ENCODE measurements at places on chromosomes 4 and X.

GRCh38 chrX:119706616-119707015 lies 13.6 kb upstream of the SEPTIN6 start:
- no peak for DNase-seq

GRCh38 chrX:13001961-13002671 lies 27.2 kb downstream of the TMSB4X start:
- DNase-seq: no peak

DNA sequence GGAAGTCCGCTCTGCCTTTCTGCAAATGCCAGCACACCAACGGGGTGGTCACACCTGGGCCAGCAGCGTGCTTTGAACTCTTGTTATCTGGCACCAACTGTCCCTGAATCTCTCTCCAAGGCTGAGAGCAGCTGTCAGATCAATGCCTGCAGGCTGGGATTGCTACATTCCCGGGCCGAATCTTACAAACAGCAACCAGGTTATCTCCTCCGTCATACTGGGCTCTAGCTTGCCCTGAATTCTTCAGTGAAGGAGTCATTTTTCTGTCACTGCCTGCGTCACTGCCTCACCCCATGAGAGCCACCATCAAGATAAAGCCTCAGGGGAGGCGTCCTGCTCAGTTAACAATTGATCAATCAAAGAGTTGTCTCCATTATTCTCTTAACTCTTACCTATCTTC lies 329.4 kb upstream of the PPARGC1A start:
- DNase-seq: no peak

- DNase-seq: no peak
These were observed 992.3 kb downstream of the STPG2 start for GRCh38 chr4:97150966-97151365.

DNA sequence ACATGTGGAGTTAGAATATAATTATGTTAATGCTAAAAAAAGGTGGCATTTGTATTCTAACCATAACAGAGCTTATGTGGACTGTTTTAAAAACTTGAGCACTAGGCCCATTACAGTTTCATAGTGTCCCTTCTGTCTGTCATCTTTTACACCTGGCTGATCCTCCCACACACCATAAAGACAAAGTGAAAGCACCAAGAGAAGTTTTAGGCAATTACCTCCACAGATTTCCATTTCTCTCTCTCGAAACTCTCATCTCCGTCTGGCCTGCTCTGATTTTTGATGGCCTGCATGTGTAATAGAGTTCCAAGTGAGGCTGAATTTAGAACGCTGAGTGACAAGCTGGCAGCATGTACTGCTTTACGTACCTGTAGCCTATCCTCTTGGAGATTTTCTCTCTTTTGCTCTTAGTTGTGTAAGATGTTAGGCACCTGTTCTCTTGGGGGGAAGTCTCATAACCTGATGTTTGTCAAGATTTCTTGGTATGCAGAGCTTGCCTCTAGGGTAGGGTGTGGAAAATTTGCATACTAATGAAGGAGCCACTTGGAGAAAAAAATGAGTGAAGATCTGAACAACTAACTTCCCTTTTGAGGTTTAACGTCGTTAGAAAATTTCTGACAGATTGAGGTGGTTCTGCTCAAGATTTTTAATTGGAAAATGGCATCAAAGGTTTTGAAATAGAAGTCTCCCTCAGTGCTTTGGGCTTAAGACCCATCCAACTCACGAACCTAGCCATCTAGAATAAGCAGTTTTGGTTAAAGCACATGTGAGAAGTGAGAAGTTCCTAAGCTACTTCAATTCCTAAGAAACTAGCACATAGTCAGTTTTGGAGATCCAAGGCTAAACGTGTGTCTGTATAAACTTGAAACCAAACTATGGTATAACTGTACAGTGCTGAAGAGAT lies 57.6 kb upstream of the RAP1GDS1 start:
- DNase-seq: no peak

- DNase-seq: no peak
These were observed 600 bp downstream of the BEX4 start for GRCh38 chrX:103215425-103215991.

GRCh38 chrX:75132672-75133071 lies 23.4 kb downstream of the ABCB7 start:
- DNase-seq: no peak

DNA sequence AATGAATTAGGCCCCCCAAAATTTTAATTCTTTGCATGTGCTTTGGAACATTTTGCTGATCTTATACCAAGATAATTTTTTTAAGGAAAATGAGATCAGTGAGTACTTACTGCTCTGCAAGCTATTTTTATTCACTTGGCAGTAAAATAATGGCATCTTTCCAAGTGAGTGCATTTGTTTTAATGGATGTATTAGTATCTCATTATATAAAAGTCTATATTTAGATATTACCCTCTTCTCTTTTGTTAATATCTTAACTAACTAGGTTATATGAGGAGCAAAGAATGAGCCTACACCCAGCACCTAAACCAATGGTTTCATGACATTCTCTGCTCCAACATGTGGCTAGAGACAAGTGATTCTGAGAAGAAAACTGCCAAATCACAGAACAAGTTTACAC lies 21.1 kb upstream of the ARAF start:
- DNase-seq: no peak

DNA sequence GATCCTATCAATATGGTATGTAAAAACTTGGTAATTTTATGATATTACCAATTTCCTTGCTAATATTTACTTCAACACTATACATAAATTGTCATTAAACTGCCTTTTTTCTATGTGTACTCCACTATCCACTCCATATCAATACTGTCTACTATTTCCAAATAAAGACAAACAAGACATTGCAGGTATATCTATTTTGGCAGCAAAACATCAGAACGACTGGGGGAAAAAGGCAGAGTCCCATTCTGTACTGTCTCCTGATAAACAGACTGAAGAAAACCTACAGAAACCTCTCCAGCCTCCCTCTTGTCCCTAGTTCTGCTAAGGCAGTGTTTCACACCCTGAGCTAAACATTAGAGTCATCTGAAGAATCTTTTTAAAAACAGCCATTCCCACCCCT lies 96.6 kb downstream of the ATRX start:
- no peak for DNase-seq

DNA sequence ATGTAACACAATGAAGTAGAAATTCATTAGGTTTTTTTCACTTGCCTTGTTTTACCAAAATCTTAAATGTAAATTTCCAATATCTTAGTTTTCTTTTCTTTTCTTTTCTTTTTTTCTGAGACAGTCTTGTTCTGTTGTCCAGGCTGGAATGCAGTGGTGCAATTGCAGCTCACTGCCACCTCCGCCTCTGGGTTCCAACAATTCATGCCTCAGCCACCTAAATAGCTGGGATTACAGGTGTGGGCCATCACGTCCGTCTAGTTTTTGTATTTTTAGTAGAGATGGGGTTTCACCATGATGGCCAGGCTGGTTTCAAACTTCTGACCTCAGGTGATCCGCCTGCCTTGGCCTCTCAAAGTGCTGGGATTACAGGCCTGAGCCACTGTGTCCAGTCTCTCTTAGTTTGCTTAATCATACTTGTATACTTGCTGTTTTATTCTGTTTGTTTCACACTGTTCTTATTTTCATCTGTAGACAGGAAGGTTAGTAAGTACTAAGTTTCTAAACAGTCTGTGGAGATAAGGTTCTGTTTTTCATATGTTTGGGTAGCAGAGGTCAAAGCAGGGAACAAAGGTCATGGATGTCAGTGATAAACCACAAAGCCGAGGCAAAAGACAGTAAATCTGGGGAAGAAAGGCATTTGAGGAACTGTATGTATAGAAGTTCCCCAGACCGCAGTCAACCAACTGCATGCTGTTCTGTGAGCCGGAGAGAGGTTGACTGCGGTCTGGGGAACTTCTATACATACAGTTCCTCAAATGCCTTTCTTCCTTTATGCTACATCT lies 129.1 kb downstream of the CBR4 start:
- DNase-seq: no peak

- DNase-seq: no peak
These were observed 46.8 kb downstream of the CRLF2 start for GRCh38 chrX:1165535-1166196.

- no peak for DNase-seq
These were observed 61.9 kb downstream of the DDIT4L start for GRCh38 chr4:100128338-100128737.

GRCh38 chr4:109094056-109094455 lies 208.4 kb downstream of the COL25A1 start:
- no peak for DNase-seq

- no peak for DNase-seq
These were observed 112.9 kb upstream of the PJA1 start for GRCh38 chrX:69278031-69278687.

DNA sequence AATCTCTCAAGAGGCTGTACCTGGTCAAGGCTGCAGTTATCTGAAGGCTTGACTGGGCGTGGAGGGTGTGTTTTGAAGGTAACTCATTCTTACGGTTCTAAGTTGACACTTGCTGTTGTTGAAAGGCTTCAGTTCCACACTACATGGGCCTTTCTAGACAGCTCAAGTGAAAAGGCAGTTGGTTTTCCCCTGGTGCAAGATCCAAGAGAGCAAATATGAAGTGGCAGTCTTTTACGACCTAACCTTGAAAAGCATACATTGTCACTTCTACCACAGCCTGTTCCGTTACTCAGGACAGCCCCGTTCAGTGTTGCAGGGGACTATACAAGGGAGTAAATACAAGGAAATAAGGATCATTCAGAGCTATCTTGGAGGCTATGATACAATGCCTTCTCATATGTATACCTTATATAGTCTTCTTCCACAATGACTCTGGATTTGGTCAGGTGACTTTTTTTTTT lies 46.2 kb downstream of the PDS5A start:
- DNase-seq: no peak

- no peak for DNase-seq
These were observed 675 bp downstream of the L1CAM start for GRCh38 chrX:153885208-153885787.

- no peak for DNase-seq
These were observed 19.9 kb upstream of the PJA1 start for GRCh38 chrX:69185141-69185540.

- DNase-seq: no peak
These were observed 854.4 kb upstream of the AGA start for GRCh38 chr4:178296669-178297068.

DNA sequence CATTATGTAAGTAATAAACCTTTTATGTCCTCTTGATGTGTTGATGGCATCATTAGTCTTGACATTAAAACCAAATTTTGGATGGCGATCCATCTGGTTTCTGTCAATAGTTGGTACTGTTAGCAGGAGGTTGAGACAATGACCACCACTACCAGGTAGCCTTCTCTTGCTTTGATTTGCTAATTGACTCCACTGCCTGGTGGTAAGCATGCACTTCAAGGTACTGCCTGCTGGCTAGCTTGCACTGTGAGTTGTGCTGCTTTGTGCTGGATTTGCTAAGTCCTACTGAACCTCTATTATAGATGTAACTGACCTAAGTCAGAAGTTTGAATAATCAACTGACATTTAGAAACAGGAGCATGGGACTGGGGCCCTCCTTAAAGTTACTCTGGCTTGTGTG lies 46.3 kb downstream of the ATP1B4 start:
- DNase-seq: no peak

GRCh38 chrX:81377329-81377728 lies 175.4 kb downstream of the SH3BGRL start:
- no peak for DNase-seq

DNA sequence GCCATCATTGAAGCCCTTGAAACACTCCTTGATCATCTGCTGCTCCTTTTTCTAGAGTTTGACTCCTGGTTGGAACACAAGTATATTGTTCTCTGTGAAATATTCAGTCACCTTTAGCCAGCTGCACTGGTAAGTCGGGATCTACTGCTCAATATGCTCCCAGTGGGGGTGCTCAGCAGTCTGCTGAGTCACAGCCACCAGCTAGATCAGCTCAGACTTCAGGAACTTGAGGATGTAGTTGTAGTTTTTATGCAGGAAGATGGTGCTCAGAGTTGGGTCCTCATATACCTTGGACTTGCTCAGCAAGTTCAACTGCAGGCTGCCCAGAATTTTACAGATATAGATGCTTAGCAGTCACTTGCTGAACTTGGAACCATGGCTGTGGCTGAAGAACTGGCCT lies 202.5 kb upstream of the RPL34 start:
- DNase-seq: no peak

GRCh38 chr4:25908491-25908901 lies 5.5 kb upstream of the SMIM20 start:
- DNase-seq: peak; percentile 67

GRCh38 chr4:53371049-53371448 lies 5.2 kb upstream of the SCFD2 start:
- no peak for DNase-seq

DNA sequence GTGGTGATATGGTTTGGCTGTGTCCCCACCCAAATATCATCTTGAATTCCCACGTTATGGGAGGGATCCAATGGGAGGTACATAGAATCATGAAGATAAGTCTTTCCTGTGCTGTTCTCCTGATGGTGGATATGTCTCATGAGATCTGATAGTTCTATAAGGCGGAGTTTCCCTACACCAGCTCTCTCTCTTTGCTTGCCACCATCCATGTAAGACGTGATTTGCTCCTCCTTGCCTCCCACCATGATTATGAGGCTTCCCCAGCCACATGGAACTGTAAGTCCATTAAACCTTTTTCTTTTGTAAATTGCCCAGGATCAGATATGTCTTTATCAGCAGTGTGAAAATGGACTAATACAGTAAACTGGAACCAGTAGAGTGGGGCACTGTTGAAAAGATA lies 39.5 kb downstream of the HSD17B13 start:
- no peak for DNase-seq

- DNase-seq: no peak
These were observed 8.6 kb downstream of the KLF3 start for GRCh38 chr4:38672397-38673129.

DNA sequence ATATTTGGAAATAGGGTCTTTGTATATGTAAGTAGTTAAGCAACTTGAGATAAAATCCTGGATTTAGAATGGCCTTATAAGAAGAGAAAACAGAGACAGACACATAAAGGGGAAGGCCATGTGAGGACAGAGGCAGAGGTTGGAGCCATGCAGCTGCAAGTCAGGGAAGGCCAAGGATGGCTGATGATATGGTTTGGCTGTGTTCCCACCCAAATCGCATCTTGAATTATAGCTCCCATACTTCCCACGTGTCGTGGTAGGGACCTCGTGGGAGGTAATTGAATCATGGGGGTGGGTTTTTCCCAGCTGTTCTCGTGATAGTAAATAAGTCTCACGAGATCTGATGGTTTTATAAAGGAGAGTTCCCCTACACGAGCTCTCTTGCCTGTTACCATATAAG lies 76.3 kb downstream of the STK32B start:
- DNase-seq: no peak

GRCh38 chr4:10743357-10743756 lies 58.8 kb upstream of the CLNK start:
- DNase-seq: no peak

Measured in pulmonary artery endothelial cell (primary cell).